ENCODE measurements at places on chromosomes 13 and 19.

GRCh38 chr13:99044764-99045163 is 66.9 kb upstream of the DOCK9 start:
- DNase-seq: no peak

DNA sequence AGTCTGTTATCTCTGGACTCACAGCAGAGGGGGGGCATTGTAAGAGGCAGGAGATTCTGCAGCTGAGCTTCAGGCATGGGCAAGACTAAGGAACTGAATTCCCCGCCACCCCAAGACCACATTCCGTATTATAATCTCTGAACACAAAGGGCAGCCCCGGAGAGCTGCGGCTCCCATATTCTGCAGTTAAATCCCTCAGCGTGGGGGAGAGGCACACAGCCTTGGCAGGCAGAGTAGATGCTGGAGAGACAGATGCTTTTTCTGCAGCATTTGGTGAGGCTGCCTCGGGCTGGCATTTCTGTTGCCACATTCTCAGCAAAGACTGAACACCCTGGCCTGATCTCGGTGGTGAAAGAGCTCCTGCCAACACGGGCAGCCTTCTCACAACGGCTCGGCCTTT is 12.9 kb downstream of the CHAF1A start:
- no peak for DNase-seq

- DNase-seq: no peak
These were observed at the start of gene DENND1C for GRCh38 chr19:6481541-6482342. Gene DENND1C, minus strand, starts transcription at chr19:6481787. Its CDS starts 92 bp downstream, at chr19:6481695.

GRCh38 chr13:99967869-99968520 is 3.6 kb downstream of the ZIC5 start:
- no peak for DNase-seq

- no peak for DNase-seq
These were observed 1466.9 kb downstream of the UQCRFS1 start for GRCh38 chr19:27745978-27746542.

DNA sequence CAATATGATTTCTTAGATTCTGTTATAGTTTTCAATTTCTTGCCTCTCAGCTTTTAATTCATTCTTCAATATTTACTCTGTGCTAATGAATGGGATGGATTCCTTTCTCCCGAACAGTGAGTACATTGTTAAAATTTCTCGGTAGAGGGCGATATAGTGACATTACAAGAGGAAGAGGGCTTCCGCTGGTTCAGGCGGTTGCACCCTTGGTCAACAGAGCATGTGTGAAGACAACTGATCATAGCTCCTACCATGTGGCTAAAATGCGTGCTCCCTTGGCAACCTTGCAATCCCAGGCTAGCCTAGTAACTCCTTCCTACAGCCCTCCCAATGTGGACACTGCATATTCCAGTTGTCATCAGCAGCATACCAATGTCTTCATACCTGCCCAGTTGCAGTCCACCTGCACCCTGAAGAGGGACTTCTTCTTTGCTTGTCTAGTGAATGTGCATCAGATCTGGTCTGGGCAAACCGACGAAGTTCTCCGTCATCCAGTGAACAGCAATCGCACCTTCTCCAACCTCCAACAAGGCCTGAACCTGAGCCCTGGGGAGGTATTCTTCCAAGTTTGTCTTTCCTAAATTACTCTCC is 653.0 kb upstream of the GPC6 start:
- DNase-seq: no peak

DNA sequence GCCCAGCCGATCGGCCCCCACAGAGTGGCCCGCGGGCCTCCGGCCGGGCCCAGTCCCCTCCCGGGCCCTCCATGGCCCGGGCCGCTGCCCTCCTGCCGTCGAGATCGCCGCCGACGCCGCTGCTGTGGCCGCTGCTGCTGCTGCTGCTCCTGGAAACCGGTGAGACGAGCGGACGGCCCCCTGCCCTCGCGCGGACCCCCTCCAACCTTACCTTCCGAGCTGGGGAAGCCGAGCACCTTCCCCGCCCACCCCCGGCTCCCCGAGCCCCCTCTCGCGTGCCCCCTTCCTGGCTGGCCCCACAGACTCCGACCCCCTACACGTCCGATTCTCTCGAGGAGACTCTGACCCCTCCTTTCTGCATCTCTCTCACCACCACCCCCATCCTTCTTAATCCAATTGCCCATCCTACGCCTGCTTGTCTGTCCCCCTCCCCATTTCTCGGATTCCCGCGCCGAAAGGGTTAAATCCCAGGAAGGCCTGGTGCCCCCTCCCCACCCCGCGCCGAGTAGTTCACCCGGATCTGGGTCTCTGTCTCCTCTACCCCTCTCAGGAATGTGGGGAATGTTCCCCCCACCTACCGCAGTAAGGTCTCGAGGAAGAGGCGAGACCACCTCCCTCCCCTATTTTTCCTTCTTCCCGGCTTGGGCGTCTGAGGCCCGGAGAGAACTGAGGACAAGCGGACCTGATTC is 502 bp downstream of the NECTIN2 start:
- DNase-seq: no peak

DNA sequence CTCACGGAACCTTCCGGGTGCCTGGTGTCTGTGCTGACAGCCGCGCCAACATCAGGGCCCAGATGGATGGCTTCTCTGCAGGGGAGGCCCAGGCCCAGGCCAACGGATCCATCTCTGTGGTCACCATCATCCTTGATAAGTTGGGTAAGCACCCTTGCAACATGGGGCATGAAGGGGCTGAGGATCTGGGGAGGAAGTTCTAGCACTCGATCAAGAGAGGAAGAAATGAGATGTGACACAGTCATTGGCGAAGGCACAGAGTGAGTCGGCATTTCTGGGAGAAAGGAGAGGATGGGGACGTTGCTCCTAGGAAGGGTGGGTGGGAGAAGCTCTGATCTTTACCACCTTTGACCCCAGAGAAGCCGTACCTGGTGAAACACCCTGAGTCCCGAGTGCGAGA is 4.4 kb downstream of the CILP2 start:
- no peak for DNase-seq

DNA sequence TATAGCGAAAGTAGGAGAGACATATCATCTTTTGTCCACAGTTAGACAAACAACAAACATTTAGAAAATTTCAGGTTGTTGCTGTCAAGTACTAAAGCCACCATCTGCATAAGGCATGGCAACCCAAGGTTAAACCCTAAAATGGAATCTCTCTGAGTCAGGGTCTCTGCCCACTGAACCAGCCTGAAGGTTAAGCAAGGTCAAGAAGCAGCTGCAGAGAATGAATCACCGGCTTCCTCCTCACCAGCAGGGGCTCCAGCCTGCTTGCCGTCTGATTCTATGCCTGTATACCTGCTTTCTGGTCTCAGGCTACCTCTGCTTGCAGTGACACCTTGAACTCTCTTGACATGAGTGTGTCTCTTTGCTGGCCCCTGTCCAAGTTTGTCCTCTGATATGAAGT is 726.2 kb upstream of the SGCG start:
- DNase-seq: no peak

DNA sequence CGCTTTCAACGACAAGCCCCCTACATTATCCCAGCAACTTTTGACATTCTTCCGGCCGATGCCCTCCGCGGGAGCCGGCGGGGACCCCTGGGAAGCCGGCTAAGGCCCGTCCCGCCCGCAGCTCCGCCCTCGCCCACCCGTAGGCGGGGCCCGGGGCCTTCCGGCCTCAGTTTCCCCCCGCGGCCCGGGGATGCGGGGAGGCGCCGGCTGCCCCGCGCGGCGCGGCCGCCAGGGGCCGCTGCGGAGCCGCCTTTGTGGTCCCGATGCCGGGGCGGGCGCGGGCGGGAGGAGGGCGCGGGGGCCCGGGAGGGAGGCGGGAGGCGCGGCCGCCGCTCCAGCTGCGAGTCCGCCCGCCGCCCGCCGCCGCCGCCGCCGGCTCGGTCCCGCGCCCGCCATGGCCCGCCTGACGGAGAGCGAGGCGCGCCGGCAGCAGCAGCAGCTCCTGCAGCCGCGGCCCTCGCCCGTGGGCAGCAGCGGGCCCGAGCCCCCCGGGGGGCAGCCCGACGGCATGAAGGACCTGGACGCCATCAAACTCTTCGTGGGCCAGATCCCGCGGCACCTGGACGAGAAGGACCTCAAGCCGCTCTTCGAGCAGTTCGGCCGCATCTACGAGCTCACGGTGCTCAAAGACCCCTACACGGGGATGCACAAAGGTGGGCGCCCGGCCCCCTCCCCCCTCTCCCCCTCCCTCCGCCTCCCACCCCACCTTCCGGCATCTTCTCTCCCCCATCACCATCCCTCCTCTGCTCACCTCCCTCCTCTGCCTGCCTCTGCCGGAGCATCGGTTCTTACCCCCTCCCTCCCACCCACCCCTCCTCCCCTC is at the start of gene CELF5:
Gene CELF5 (plus strand): TSS at position 316 of the 823 bp plus-strand sequence. CDS start 79 bp downstream, at position 395.
- no peak for DNase-seq

GRCh38 chr19:40801426-40802299 is 2.7 kb downstream of the EGLN2 start:
- DNase-seq: no peak

GRCh38 chr19:33197591-33198000 is 3.5 kb downstream of the LRP3 start:
- DNase-seq: no peak

- DNase-seq: no peak
These were observed 423.6 kb downstream of the NDFIP2 start for GRCh38 chr13:79904581-79904980.

DNA sequence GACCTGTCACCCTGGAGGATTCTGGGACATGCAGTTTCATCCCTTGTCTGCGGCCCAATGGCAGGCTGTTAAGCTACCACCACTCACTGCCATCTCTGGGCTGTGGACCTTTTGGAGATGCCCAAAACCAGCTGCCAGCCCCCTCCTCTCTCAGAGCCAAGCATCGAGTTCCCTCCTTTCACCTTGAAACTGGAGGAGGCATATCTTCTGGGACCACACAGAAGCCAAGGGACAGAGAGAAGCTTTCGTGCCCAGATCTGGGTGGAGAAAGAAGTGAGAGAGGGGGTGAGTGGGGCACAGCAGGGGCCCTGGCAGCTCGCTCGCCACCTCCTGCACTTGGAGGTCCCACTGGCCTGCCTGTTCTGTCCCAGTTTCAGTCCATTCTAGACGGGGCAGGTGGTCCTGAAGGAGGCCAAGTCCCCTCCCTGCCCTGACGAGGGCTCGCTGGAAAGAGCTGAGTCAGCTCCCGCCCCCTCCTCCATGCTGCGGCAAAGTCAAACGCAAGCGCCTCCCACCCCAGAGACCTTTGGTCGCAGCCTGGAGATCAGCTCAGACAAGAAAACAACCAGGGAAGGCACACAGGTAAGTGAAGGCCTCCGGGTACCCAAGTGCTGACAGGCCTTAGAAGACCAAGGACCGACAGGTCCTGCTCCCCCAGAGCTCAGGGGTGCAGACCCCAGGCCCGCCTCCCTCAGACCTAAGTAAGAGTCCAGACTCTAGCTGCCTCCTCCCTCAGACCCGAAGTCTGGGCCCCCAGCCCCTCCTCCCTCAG is 3.8 kb downstream of the BCAT2 start:
- no peak for DNase-seq

DNA sequence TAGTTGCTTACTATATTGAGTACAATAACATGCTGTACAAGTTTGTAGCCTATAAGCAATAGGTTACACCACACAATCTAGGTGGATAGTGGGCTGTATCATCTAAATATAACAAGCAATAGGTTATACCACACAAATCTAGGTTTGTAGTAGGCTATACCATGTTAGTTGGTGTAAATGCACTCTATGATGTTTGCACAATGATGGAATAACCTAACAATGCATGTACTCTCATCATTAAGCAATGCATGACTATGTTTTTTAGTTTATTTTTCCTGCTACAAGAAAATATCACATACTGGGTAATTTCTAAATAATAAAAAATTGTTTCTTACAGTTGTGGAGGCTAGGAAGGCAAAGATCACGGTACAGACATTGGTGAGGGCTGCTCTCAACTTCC is 262.5 kb downstream of the SLITRK6 start:
- no peak for DNase-seq

GRCh38 chr19:13078897-13079541 is 23.6 kb downstream of the LYL1 start:
- peak; percentile 62 for DNase-seq

GRCh38 chr19:46015687-46016425 is 7.0 kb downstream of the PGLYRP1 start:
- DNase-seq: peak; percentile 5

GRCh38 chr13:109371066-109371465 is 415.3 kb downstream of the IRS2 start:
- DNase-seq: no peak

- DNase-seq: no peak
These were observed 199.4 kb upstream of the IPO5 start for GRCh38 chr13:97753942-97754670.

- no peak for DNase-seq
These were observed 3.7 kb upstream of the CADM4 start for GRCh38 chr19:43643326-43643725.
